Stimulated activated CD4-positive, alpha-beta T cell treated with anti-CD3 and anti-CD28 coated beads, Interleukin-4, amount 100 ng/mL, for 24 hours (primary cell): ENCODE measurements at places on chromosomes 2 and 18.
A peak's percentile ranks its signal among the peaks of the same experiment; 100 is the strongest.

GRCh38 chr18:61735564-61736102, 157.2 kb downstream of the RNF152 start:
- DNase-seq: no peak

DNA sequence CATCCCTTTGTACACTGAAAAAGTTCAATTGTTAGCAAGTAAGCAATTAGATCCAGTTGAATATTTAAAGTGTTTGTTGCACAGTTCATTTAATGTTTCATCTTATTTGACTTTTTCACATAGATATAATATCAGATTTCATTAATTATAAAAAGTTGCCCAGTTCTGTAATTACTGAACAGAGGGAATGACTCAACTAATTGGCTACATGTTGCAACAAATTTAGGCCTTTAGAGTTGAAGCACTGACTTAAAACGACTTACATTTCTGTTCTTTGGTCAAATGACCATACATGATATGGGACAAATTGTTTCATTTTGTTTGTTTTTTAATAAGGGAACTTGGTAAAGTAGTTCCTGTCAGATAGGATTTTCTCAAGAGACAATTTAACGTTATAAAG, 68.5 kb upstream of the FAM117B start:
- no peak for DNase-seq

DNA sequence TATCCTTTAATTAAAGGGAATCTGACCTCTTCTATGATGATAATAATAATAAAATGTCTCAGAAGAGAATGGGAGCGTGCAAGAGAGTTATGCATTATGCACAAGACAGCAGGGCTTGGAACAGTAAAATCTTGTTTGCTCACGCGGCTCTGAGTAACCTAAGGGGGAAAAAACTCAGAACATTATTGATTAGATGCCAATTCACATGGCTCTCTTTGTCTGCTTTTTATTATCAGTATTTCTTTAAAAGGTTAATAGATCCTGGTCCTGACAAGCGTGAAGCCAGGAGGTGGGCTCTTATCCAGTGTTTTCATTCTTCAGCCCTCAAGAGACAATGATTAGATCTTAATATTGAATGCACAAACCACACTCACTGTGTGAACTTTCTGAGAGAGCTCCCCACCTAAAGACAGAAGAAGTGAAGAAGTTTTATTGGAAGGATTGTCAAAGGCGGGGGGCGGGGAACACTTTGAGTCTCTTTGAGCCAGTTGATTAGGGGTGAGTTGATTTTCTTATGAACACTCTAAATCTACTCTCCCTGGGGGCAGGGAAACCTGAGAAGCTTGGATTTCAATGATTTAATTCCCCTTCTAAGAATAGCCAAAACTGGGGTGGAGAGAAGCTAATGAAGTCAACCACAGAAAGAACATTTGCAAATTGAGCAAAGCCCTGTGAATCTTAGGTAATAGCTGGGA, 127.5 kb upstream of the CTAGE1 start:
- DNase-seq: no peak

GRCh38 chr2:129816813-129817574, 162.5 kb upstream of the RAB6C start:
- DNase-seq: no peak

- peak; percentile 67 for DNase-seq
These were observed at the start of gene CASP8 for GRCh38 chr2:201260302-201260800. TSS of gene CASP8 (plus strand) at chr2:201260536. CDS start at chr2:201266487, 5,951 bp downstream.

- DNase-seq: no peak
These were observed 310.5 kb downstream of the SATB2 start for GRCh38 chr2:199147216-199147615.

DNA sequence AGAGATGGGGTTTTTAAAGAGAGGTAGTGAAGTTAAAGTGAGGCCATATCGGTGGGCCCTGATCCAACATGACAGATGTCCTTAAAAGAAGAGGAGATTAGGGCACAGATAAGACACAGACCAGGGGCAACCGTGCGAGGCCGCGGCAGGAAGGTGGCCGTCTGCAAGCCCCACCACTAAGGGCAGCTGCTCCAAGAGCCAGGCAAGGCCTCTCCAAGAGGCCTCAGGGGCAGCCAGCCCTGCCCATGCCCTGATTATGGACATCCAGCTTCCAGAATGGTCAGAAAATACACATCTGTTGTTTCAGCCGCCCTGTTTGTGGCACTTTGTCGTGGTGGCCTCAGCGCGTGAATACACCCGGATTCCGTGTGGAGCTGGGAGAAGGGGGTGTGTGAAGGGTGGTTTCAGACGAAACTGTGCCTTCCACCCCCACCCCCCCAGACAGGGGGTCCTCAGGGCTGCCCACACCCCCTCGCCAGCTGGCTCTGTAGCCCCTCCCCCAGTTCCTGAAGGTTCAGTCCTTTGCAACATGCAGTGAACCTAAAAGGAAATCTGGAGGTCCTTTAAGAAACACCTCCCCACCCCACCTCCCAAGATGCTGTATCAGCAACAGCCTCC, 74.1 kb upstream of the SMAD7 start:
- no peak for DNase-seq

DNA sequence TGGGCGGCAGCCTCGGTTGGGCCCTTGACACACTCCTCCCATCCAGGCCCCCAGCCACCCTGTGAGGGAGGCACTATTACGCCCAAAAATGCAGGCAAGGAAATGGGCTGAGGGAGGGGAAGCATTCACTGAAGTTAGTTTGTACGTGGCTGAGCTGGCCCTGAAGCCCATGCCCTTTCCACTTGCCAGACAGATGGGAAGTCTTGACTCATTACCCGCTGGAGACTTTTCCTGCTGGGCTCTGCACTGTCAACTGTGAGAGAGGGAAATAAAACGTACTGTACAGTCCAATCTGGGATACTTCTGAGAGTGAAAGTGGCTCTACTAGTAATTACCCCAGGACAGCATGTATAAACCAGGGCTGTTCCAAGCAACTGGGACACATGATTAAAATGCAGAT, 125.9 kb downstream of the MSH2 start:
- DNase-seq: no peak

DNA sequence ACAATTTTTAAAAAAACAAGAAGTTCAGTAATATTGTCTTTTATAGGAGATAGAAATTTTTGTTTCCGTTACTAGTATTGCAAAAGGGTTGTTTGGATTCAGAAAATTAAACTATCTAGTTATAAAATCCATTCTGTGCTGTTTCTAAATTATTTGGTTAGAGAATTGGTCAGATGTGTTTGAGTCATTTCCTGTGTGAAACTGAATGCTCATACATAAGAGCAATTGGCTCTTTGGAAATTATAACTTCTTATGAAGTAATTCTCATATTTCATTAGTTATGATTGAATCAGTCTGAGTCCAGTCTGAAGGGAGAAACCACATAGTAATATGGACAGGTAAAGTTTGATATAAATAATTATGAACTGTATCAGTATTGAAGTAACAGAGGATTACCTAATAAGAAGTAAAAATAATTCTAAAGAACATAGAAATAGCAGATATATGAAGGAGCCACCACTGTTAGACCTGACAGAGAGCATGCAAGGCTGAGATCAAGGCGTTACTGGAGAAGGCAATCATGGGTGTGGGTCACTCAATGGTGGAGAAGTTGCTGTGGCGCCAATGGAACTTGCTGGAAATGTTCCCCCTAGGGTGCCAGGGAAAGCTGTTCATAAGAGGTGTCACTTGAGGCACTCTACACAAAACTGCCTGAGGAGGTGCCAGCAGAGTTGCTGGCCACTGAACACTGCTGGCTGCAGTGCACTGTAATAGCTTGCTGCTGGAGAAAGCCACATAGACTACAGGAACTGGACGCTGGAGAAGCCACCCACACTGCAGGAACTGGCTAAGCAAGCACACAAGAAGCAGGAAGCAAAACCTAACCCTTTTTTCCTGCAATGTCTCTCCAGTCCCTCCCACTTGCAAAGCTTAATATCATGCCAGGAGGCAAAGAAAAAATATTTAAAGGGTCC, 18.0 kb upstream of the FAP start:
- no peak for DNase-seq

GRCh38 chr18:45328811-45329210, 286.5 kb upstream of the SLC14A2 start:
- DNase-seq: no peak

- DNase-seq: no peak
These were observed 56.6 kb downstream of the NCKAP5 start for GRCh38 chr2:133511679-133512078.

DNA sequence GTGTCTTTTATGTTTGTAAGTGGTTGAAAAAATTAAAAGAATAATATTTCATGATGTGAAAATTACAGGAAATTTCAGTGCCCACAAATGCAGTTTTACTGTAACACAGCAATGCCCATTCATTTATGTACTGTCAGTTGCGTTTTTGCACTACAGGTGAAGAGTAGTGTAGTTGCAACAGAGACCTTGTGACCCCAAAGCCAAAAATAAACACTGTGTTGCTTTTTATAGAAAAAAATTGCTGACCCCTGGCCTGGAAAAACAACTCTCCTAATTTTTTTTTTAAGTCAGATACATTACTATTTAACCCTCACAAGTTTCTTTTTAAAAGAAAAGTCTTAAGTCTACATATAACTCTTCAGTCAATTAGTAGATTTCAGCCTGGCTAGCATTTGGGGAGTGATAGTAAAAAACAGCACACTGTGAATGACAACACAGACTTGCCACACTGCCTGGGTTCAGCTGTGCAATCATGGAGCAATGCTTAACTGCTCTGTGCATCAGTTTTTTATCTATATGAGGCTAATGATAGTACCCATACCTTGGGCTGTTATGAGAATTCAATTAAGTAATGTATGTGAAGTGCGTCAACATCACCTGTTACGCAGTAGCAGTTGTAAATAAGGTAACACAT, 8.1 kb downstream of the KLHL14 start:
- no peak for DNase-seq

DNA sequence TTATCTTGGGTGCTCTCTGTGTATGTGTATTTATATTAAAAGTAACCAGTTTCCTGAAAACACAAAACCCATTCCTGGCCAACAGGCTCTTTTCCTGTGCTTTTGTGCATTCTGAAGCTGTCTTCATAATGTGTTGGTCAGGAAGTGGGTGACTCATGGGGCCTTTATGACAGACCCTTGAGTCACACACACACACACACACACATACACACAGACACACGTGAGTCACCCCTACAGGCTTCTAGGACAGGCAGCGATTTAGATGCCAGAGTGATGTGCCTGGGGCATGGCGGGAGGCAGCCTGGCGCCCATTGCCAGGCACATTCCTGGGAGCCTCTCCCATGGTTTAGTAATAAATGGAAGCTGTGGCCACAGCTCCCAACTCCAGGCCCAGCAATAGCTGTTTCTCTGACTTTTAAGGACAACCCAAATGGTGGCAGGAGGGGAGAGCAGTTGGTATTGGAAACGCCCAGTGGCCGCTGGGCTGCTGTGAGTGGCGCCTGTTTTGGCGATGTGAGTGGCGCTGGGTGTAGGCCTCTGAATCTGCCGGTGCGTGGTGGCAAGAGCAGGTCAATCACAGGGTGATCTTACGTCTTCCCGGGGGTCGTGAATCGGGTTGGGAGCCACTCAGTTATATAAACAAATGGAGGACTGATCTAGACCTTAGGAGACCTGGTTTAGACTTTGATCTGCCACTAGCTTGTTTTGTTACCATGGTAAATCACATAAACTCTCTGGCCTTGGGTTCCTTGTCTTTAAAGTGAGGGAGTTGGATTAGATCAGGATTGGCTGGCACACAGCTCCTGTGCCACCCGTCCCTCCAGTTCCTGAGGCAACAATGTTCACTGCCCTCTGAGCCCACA, 150.7 kb upstream of the DLX2 start:
- DNase-seq: peak; percentile 76

DNA sequence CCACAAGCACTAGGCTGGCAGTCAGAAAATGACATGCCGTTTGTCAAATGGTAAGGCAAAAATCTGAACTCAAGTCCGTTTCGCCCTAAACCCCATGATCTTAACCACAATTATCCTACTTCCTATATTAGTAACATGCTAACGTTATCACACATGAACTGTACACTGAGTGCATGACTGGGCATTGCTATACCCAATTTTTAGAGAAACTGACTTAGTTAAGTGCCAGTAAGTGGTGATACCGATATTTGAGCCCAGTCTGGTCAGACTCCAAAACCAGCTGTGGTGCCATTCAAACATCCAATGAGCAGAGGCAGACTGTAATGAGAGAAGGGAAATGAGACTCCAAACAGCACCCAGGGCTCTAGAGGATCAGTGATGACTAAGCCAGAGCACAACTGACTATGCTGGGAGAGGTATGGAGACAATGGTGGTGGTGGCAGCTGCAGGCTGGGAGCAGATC, 311.7 kb upstream of the PKDCC start:
- DNase-seq: no peak

DNA sequence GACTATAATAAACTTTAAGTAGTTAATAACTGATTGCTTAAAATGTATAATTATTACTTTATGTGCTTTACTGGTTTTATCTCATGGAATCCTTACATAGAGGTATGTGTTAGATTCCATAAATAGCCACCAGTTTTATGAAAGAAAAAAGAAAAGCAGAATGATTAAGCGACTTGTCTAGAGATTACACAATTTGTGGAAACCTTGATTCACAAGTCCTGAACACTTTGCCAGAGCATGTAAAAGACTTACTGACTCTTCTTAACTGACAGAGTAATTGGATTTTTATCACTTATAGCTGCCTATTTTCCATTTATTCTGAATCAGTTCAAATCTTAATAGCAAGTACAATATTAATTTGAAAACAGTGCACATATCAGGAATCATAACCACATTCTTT, 448.7 kb upstream of the NETO1 start:
- no peak for DNase-seq

GRCh38 chr2:202965810-202966460, 48.7 kb upstream of the NBEAL1 start:
- peak; percentile 28 for DNase-seq
